ENCODE measurements at places on chromosomes 5 and 9.

GRCh38 chr5:38832810-38833209 is 13.0 kb upstream of the OSMR start:
- no peak for DNase-seq

- no peak for DNase-seq
These were observed 8.3 kb upstream of the CXXC5 start for GRCh38 chr5:139639619-139640380.

- DNase-seq = peak; percentile 91
These were observed 249.7 kb upstream of the MAP3K1 start for GRCh38 chr5:56565644-56566043.

- no peak for DNase-seq
These were observed 702.1 kb downstream of the SEMA5A start for GRCh38 chr5:8843771-8844170.

DNA sequence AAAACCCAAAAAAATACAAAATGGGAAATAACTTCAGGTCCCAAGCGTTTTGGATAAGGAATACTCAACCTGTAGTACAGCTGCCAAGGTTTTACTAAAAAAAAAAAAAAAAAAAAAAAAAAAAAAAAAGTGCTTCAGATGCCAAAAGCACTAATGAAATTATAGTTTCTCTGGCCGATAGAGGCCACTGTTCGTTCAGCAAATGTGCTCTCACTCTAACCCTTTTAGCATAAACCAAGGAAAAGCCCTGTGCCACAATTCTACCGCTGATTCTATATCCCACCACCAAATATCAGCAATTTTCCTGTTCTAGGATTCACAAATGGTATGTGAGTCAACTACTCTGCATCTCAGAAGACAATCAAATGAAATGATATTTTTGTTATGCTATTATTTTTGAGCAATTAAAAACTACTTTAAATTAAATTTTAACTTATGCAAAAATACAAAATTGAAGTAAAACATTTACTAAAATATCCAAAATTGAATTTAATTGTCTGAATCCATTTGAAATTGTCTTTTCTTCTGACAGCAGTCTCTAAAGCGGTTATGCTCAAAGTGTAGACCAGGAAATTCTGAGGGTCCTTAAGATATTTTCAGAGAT is 79.8 kb downstream of the RICTOR start:
- peak; percentile 66 for DNase-seq

GRCh38 chr5:18772475-18772874 is 1138.2 kb downstream of the TAF11L14 start:
- peak; percentile 4 for DNase-seq

GRCh38 chr5:136186796-136187195 is 6.2 kb downstream of the SMIM32 start:
- DNase-seq = no peak

- DNase-seq = no peak
These were observed 133.1 kb upstream of the MAP1B start for GRCh38 chr5:71974165-71974564.

DNA sequence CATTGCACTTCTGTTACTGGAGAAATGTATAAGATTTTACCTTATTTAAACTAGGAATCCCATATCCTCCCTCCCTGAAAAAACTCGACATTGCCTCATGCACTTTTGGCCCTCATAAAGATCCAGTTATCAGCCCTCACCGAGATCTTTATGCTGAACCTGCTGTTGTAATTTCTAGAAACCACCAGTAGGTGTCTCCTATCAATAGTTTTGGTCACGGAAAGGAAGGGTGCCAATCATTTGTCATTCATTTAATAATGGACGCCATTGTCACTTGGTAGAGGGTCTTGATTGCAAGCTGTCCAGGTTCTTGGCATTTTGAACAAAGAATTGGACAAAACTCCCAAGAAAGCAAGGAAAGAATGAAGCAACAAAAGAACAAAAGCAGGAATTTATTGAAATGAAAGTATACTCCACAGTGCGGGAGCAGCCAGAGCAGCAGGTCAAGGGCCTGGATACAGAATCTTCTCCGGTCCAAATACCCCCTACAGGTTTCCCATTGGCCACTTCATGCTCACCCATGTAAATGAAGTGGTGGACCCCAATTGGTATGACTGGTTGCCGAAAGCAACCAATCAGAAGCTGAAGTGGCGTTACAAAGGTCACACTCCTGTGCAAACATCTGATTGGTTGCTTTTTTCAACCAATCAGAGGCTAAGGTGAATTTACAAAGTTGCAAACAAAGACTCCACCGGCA is 524.3 kb downstream of the PSAT1 start:
- peak; percentile 22 for DNase-seq

GRCh38 chr9:131773911-131774379 is 34.1 kb upstream of the RAPGEF1 start:
- DNase-seq = peak; percentile 81

DNA sequence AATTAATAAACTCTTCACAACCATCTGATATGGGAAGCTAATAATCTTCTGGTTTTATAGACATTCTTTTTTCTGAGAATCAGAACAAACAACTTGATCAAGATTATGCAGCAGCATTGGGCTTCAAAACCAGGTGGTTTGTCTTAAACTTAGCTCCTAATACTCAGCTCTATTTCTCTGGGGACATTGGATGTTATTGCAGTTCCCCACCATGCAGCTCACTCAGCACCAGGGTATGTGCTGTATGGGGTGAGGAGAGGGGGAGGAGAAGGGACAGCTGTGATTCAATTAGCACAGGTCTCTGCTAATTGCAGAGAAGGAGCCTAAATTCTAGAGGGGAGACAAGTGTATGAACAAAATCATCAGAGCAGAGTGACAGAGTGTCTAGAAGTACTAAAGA is 210.7 kb upstream of the TNC start:
- DNase-seq = no peak

GRCh38 chr9:124306098-124306735 is 48.5 kb downstream of the NEK6 start:
- DNase-seq = no peak

GRCh38 chr5:38782180-38782835 is 63.5 kb upstream of the OSMR start:
- no peak for DNase-seq

DNA sequence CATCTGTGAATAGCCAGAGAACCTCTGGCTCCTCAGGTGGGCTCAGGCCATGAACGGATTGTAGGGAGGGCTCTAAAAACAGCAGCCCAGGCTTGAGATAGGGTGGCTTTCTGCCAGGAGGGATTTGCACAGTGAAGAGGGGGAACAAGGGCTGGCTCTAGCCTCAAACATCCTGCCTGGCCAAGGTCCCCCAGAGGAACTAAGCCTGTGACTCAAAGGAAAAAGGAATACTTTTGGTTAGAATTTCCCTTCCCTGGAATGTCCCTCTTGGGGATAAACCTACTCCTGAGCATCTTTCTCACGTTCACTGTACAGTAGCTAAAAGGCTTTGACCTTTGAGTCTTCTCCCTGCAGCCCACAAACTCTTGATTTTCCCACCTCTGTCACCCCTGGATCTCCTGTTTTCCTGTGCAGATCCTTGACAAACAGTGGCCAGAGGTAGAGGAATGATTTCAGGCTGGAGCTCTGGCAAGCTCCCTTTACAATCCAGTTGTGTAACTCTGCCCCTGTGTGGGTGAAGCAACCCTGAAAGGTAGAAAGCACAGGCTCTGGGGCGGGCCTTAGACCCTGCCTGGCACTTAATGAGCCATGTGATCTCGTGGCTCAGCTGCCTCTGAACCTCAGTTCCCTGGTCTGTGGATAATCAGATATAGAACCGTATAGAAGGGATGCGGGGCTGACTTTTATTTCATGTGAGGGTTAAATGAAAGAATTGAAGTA is 17.4 kb downstream of the SEC61B start:
- DNase-seq = no peak

GRCh38 chr9:99272836-99273235 is 50.8 kb downstream of the SEC61B start:
- no peak for DNase-seq

GRCh38 chr9:118643118-118643517 is 726.1 kb downstream of the BRINP1 start:
- DNase-seq = no peak

DNA sequence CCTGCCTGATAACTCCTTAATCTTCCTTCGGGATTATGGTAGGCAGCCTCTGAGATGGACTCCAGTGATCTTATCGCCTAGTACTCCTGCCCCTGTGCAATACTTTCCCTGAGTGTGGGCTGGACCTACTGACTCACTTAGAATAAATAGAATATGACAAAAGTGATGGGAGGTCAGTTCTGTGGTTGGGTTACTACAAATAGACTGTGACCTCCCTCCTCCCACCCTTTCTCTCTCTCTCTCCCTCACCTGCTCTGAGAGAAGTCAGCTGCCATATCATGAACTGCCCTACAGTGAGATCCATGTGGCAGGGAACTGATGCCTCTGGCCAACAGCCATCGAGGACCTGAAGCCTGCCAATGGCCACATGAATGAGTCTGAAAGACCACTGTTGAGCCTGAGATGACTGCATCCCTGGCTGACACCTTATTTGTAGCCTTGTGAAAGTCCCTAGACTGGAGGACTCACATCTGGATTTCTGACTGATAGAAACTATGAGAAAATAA is 31.7 kb downstream of the NRG2 start:
- DNase-seq = no peak

DNA sequence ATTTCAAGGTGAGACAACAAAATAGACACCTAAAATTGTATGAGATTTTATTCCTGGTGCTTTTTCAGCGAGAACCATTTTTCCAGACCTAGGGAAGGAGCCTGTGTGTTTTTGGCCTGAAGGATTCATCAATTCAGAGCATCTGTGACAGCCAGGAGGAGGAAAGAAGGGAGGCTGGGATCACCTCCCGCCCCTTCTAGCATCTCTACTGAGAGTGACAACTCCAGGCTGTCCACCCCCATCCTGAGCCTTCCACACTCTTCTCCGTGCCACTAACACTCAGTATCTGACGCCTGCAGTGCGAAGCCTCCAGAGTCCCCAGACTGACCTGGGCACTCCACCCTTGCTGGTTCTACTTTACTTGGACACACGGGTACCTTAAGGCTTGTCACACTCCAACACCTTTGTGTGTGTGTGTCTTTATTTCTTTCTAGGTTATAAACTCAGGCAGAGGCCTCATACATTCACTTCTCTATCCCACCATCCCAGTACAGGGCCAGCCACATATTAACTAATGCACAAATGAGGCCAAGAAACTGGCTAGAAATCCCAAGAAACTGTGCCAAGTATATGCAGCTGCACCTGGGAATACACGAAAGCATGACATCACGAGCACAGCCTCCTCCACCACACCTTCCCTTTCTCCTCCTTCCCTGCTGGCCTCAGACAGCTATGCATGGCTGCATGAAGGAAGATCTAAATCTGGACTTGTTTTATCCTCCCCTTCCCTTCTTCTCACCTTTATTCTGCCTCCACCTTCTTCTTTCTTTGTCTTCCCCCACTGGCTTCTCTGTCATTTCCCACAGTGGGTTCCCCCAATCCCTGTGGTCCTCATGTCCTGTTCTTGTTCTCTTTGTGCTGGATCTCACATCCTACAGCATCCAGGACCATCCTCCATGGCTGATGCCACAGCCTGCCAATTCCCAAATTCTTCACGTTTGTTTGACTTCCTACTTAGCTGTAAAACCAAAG is 16.0 kb downstream of the S1PR3 start:
- DNase-seq = no peak

- DNase-seq = no peak
These were observed 7.9 kb downstream of the SH2D3C start for GRCh38 chr9:127770583-127770904.

GRCh38 chr5:30131-30530 is 61.8 kb upstream of the PLEKHG4B start:
- peak; percentile 71 for DNase-seq

DNA sequence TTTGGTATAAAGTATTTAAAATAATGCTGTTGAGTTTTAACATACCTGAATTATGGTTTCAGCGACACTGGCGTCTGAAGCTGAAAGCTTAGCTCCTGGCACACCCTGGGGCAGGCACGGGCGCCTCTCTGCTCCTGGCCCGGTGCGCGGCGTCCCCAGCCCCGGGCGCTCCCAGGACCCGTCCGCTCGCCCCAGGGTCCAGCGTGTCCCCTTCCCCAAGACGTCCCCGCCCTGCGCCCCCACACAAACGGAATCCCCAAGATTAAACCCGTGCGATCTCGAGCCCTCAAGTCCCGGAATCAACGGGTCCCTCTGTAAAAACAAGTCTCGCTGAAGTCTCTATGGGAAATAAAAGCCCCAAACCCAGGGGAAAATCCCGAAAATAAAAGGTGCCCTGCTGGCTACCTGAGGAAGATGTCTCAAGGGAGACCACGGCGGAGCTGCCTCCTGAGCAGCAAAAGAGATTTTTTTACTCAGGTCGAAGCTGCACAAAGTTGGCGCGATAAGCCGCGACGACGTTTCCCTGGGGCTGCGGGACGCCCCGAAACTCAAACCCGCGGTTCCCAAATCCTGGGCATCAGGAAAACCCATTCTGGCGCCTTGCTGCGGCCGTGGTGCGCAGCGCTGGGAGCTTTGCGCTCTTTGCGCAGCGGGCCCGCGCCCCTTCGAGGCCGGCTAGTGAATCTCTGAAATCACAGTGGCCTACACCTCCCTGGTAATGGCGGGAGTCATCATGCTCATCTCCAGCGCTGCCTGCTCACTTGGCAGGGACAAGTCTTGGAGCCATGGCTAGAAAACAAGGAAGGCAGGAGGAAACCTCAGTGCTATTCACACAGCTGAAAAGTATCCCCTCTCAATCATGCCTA is 6.3 kb upstream of the IFNA8 start:
- no peak for DNase-seq

DNA sequence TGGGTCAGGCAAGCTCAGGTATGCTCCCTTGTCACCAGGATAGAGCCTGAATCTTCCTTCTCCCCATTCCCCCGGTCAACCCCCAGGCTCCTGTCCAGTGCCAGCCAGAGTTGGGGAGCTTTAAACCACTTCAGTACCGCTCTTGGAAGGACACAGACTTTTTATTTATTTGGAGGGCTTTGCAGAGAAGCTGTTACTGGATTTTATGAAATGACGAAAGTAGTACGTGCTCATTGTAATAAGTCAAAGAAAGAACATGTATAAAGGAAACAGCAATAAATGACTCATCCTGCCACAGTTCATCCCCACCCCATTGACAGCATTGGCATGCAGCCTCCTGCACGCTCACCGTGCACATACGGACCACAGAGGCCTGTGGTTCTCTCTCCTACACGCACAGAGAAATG is 230.3 kb downstream of the AUH start:
- DNase-seq = no peak

DNA sequence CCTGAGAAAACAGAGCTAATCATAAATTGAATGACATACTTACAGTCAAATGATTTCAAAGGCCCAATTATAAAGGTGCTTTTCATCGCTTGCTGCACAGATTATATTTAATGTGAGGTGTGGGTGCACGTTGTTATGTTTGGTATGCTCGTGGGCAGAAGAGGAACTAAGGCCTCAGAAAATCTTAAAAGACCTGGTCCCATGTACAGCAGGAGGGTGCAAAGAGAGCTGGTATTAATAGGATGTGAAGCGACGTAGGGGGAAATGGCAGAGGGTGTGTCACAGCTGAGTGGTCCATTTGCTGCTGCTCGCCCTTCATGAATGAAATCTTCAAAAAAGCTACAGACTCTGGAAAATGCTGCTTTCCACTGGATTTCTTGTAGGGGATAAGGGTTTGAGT is 40.5 kb upstream of the IFNK start:
- no peak for DNase-seq

- DNase-seq = no peak
These were observed 64.5 kb downstream of the ERAP1 start for GRCh38 chr5:96743065-96743768.

Data from RPMI8226 (cell line).